ENCODE measurements at places on chromosomes 11 and 22.

- peak; percentile 41 for DNase-seq
Observed at GRCh38 chr11:102495161-102496042, 35.1 kb downstream of the MMP7 start.

GRCh38 chr11:17744151-17744940 is 9.8 kb downstream of the KCNC1 start:
- no peak for DNase-seq

- no peak for DNase-seq
Observed at GRCh38 chr11:117303646-117304315, 12.3 kb downstream of the BACE1 start.

DNA sequence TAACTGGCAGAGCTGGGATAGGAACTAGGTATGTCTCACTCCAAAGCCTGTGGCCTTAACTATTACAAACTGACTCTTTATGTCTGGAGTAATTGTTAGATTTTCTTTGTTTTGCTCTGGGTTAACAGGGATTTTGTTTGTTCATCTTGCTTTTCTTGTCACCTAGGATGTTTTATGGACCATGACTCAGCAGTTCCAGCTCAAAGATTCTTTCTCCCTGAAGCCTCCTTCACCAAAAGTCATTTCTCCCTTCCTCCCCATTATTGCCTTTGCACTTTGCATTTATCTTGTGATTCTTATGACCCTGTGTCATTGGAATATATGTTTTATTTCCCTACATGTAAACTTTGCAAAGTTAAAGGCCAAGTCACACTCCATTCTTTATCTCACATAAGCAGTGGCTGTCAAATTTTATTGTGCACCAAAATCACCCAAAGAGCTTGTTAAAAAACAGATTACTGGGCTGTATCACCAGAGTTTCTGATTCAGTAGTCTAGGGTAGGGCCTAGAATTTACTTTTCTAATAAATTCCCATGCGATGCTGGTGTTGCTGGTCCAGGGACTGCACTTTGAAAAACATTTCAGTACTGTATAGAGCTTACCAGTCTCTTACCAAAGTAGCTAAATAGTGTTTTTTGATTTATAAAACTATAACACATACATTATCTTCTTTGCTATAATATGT is 327.7 kb downstream of the DLG2 start:
- DNase-seq = peak; percentile 63

- peak; percentile 41 for DNase-seq
Observed at GRCh38 chr11:107598225-107599139, 7.5 kb downstream of the ELMOD1 start.

GRCh38 chr22:24153959-24154358 is 27.3 kb upstream of the SUSD2 start:
- DNase-seq = no peak

GRCh38 chr11:73710964-73711363 is 49.9 kb downstream of the RAB6A start:
- DNase-seq = no peak

- DNase-seq = no peak
Observed at GRCh38 chr11:8263109-8263768, 439 bp downstream of the LMO1 start.

GRCh38 chr11:111417011-111417765 is 38.1 kb upstream of the POU2AF1 start:
- DNase-seq = no peak

DNA sequence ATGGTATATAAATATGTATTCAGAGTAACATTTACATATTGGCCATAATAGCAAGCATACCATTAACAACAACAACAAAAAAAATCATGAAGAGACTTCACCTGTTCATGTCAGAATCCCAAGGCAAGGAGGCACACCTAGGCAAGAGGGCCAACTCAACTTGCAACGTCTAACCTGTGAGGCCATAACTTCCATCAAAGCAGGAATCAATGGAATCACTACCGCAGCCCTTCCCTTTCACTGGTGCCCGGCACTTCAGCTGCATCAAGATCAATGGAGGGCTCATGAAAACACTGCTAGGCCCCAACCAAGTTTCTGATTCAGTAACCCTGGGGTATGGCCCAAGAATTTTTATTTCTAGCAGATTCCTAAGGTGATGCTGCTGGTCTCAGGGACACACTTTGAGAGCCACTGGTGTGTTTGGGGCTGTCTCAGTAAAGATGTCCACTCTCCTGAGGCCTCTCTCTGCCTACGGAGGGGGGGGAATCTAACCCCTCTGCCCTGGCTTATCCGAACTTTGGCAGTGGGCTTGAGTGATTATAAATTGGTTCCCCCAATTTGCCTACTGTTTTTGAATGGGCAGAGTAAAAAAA is 8.0 kb downstream of the ZFTA start:
- no peak for DNase-seq

GRCh38 chr11:84465040-84465439 is 1162.1 kb downstream of the DLG2 start:
- DNase-seq = peak; percentile 58

Measured in SHP77 (cell line).